ENCODE measurements at places on chromosomes 11 and 22.

- no peak for DNase-seq
Observed at GRCh38 chr11:66133216-66133775, 63.2 kb downstream of the PACS1 start.

DNA sequence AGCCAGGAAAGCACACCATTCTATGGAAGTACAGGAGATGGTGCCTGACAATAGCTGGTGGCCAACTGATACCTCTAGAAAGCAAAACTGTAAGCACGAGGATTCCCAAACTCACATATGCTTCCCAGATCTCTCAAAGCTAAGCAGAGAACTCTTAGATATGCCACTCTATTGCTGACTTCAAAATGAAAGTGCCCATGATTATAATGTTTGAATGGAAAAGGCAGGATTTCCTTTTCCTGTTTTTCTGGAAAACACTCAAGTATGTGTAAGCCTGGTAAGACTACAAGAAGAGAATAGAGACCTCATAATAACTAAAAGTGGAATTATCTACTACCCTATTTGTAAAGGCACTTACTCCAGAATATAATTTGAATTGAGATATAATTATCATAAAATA lies 2.6 kb upstream of the CARD18 start:
- no peak for DNase-seq

DNA sequence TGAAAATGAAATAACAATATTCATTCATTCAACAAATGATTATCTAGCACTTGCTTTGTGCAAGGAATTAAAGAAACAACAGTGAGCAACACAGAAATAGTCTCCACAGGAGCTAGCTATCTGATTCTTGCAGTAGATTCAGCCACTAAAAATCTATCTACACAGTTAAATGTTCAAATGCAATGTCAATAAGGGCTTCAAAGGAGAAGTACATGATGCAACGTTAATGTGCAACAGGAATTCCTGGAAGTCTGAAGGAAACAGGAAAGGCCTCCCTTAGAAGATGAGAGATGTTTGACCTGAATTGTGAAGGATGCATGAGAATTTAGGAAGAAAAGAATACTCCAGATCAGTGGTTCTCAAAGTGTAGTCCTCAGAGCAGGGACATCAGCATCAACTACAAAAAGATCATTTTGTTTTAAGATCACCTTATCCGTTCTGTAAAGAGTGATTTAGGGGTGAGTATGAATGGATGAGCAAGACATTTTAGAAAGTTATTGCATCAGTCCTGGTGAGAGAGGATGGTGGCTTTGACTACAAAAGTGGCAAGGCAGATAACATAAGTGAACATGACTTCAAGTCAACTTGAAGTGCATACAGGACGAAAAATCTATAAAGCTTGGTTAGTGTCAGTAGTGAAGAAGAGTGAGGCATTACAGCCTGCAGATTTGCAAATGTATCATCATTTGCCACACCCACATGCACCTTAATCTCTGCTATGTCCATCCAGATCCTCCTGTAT lies 96.0 kb downstream of the ETS1 start:
- DNase-seq, result no peak

DNA sequence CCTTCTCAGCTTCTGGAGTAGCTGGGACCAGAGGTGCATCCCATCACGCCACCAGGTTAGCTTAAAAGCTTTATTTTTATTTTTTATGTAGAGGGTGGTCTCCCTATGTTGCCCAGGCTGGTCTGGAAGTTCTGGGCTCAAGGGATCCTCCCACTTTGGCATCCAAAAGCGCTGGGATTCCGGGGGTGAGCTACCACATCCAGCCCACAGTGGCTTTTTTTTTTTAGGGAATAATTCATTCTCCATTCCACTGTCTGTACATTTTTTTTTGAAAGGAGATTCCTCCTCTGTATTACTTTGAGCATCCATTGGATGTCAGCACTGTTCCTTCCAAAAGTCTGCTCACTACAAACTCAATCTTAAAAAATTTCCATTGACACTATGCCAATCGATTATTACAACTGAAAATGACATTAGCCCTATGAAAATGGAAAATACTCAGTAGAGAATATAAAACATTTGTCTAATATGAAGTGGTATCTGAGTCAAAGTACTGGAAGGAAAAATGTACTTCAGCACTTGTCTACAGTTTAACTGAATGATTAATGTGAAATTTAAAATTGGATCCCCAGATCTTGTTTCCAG lies 1.3 kb upstream of the LPXN start:
- no peak for DNase-seq

DNA sequence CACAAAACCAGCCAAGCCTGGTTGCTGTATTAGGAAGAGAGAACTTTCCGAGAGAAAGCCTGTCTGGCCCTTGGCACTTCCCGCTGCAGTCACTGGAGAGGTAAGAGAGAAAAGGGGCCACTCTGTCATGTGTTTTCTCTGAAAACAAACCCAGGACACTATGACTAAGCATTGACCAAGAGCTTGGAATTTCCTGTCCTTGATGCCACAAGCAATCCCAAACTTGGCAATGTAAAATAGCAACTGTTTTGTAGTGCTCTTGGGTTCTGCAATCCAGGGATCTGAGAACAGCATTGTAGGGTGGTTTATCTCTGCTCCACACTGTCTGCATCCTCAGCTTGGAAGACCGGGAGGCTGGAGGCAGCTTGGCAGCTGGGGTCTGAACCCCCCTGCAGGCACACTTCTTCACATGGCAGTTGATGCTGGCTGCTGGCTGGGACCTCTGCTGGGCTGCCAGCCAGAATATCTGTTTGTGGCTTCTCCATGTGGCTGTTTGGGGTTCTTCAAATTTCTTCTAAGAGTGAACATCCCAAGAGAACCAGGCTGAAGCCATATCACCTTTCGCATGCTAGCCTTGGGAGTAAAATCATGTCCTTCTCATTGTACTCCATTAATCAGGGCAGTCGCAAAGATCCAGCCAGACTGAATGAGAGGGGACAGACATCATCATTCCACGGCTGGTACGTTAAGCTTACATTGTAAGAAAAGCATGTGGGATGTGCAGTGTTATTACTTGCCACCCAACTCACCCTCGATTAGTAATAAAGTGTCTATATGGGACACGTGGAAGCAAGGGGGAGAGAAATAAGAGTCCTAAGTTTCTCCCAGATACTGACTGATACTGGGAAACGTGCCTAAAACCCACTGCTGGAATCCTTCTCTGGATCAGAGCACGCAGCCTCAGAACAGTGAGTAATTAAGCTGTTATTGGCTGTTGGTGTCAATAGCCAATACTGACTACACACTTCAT lies 537.4 kb upstream of the B3GAT1 start:
- DNase-seq, result no peak

GRCh38 chr11:106246495-106246894 lies 169.0 kb downstream of the AASDHPPT start:
- no peak for DNase-seq

DNA sequence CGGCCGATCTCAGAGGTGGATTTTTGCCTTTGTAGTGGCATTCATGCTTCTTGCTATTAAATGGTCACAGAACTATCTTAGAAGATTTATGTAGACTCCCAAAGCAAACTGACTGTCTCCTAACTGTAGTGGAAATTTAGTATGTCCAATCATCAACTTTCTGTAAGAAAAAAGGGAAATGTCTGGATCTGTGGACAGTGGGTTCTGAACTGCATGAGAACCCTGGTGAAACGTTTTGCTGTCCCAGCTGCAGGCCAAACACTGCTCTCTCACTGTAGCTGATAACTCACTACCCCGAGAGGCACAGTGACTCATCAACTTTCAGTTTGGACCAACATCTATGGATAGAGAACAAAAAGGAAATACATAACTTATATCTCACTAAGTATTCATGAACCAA lies 387.1 kb downstream of the SOX6 start:
- DNase-seq, result no peak

DNA sequence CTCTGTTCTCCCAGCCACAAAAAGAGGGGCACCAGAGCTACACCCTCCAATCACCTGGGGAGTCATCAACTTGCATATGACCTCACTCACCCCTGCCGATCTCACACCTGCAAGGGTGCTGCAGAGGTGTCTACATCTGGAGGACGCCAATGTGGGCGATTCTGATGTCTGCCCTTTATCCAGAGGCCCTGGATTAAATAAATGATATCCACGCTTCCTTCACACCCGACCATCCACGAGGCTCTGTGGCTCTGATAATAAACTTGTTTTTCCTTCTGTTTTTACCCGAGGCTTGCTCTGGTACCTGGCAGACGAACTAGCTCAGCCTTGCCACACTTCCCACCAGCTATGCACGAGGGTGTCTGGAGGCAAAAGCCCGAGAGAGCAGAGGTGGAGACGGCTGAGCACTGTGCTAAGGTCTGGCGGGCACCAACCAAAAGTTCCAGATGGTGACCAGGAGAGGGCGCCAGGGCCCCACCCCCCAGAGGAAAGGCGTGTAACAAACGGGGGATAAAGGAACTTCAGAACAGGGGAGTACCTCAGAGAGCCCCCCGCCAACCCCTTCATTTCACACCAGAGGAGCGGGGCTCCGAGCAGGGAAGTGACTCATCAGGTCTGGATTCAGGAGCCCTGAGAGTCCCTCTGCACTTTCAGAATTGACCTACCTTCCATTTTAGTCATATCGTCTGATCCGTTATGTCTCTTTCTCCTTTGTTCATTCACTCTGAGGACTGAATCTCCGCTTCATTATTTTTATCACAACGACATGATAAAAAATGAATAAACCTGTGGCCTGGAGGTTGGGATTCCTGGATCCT lies 13.5 kb downstream of the SCN3B start:
- peak; percentile 10 for DNase-seq

GRCh38 chr22:22712666-22713365 lies 68.4 kb downstream of the GGTLC2 start:
- DNase-seq, result no peak

- DNase-seq, result no peak
Observed at GRCh38 chr22:41963453-41964111, 5.7 kb upstream of the SEPTIN3 start.

- DNase-seq, result no peak
Observed at GRCh38 chr11:8905528-8906165, 5.3 kb upstream of the AKIP1 start.

GRCh38 chr11:43222215-43222614 lies 89.6 kb upstream of the API5 start:
- DNase-seq, result no peak

DNA sequence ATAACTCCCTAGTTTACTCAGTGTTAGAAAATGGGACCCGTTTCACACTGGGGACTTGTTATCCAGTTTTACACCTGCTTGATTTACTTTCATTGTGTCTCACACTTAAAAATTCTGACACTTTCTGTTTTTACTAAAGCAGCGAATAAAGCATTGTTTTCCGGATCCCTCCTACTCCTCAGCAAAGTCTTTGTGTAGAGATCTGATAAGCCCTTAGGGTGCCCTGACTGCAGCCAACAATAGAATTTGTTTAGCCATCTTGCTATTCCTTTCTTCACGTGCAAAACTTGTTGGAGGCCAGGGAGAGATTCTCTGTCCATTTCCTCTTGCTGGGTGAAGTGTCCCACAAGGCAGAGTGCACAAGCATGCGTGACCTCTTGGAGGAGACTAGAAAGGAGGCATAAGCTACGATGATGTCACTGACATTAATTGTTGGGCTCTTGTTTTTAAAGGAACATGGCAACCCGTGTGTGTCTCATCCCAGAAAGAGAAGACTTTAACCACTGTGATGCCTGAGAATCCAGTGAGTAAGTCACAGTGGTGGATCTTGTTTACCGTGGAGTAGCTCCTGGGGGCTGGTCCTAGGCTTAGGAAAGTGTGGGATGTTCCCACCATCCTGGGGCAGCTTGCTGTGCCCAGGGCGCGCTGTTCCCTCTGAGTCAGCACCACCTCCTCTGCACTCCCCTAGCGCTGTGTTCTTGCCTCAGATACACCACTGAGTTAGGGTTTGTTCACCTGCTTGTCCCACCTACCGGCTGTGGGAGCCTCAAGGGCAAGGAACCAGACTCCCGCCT lies 27.7 kb downstream of the MICAL2 start:
- no peak for DNase-seq

- no peak for DNase-seq
Observed at GRCh38 chr11:47946682-47947559, 33.4 kb upstream of the PTPRJ start.

DNA sequence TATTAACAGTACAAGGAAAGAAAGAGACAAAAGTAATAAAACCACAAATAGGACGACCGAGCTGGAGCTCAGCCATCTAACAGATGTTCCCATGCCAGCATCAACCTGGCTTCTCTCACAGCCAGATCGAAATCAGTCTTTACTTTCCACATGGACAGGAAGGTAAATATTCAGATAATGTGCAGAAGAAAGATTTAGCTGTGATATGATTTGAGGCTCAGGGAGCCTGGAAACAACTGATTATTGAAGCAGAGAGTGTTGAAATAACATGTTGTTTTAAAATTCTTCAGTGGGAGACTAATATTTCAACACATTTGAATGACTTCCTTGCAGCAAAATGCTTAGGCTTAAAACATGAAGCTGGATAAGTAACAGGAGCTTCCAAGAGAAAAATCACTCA lies 546.8 kb downstream of the ETS1 start:
- no peak for DNase-seq

GRCh38 chr22:47091246-47091651 lies 328.8 kb downstream of the TBC1D22A start:
- no peak for DNase-seq

- DNase-seq, result no peak
Observed at GRCh38 chr11:79076526-79077115, 364.2 kb downstream of the TENM4 start.

DNA sequence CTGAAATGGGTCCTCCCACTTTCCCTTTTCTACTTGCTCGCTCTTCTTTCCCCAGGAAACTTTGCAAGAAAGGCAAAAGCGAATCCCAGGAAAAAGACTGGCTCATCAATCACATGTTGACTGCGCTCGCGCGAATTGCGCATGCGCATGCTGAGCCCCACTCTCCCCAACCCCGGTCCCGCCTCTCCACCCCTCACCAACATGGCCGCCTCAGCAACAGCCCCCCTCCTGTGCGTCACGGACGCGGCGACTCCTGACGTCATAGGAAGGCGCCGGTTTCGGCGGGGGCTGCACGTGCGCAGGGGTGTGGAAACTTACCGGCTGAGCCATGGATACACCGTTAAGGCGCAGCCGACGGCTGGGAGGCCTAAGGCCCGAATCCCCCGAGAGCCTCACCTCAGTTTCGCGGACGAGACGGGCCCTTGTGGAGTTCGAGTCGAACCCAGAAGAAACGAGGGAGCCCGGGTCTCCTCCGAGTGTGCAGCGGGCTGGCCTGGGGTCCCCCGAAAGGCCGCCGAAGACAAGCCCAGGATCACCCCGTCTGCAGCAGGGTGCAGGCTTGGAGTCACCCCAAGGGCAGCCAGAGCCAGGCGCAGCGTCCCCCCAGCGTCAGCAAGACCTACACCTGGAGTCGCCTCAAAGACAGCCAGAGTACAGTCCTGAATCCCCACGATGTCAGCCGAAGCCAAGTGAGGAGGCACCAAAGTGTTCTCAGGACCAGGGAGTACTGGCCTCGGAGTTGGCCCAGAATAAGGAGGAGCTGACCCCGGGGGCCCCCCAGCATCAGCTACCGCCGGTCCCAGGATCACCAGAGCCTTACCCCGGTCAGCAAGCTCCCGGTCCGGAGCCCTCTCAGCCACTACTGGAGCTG lies at the start of gene CCDC86:
Gene CCDC86, plus strand, starts transcription at position 317 of the 871 bp plus-strand sequence. Its CDS starts 12 bp downstream, at position 329.
- DNase-seq, result peak; percentile 99
